ENCODE measurements at places on chromosomes 7 and 10.
A peak's percentile ranks its signal among the peaks of the same experiment; 100 is the strongest.

DNA sequence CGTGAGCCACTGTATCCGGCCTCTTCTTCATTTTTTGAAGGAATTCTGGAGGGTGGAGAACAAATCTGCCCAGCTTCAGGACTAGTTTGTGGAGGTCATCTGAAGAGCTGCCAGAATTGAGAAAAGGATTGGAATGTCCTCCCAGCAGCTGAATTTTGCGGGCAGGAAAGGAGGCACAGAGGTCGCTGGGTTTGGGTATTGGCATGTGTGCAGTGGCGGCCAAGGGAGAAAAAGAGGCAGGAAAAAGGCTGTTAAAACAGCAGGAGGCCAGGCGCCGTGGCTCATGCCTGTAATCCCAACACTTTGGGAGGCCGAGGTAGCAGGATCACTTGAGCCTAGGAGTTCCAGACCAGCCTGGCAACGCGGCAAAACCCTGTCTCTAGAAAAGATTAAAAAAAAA is 80.4 kb downstream of the HIP1 start:
- peak; percentile 83 for DNase-seq

DNA sequence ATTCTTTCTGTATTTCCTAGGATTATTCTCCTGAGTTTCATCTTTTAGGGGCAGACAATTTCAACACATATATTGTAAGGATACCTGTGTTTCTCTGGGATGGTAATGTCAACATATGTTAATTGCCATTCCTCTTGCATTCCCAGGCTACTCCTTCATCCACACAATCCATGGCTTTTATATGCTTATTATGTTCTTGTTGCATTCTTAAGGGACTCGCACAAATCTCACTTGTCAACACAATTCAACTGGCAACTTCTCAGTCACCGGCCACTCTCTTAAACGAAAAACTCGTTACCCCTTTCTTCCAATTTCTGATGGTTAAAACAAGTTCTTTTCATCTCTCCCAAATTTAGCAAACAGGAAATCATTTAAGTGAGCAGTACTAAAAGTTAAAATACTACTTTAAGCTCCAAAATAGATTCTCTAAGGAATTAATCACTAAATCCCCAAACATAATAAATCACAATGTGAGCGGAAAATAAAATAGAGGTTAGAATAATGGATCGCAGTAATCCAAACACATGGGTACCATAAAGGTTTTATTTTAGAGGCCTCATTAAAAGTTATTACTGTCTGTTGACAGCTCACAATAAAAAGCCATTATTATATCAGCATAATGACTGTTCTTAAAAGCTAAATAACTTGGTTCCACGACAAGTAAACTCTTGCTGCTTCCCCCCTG is 223.2 kb downstream of the ELMO1 start:
- no peak for DNase-seq

- DNase-seq, result no peak
Observed at GRCh38 chr7:136883046-136883445, 14.6 kb downstream of the CHRM2 start.

DNA sequence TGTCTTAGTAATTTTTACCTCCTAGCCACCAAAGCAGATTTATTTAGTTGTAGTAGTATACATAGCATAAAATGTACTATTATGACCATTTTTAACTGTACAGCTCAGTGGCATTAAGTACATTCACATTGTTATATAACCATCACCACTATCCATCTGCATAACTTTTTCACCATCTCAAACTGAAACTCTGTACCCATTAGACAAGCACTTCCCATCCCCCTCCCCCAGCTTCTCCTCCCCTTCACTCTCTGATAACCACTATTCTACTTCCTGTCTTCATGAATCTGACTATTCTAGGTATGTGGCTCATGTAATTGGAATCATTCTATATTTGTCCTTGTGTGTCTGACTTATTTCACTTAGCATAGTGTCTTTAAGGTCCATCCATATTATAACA is 71.9 kb downstream of the MRPL32 start:
- peak; percentile 44 for DNase-seq

GRCh38 chr7:92002720-92003119 is 62.1 kb downstream of the AKAP9 start:
- no peak for DNase-seq

- no peak for DNase-seq
Observed at GRCh38 chr10:72611783-72612182, 14.1 kb downstream of the MICU1 start.

- no peak for DNase-seq
Observed at GRCh38 chr10:47184273-47184672, 115.7 kb upstream of the GDF10 start.

- peak; percentile 15 for DNase-seq
Observed at GRCh38 chr7:151875942-151876898, 695 bp downstream of the PRKAG2 start.

GRCh38 chr10:123512901-123513775 is 153.0 kb upstream of the GPR26 start:
- no peak for DNase-seq

DNA sequence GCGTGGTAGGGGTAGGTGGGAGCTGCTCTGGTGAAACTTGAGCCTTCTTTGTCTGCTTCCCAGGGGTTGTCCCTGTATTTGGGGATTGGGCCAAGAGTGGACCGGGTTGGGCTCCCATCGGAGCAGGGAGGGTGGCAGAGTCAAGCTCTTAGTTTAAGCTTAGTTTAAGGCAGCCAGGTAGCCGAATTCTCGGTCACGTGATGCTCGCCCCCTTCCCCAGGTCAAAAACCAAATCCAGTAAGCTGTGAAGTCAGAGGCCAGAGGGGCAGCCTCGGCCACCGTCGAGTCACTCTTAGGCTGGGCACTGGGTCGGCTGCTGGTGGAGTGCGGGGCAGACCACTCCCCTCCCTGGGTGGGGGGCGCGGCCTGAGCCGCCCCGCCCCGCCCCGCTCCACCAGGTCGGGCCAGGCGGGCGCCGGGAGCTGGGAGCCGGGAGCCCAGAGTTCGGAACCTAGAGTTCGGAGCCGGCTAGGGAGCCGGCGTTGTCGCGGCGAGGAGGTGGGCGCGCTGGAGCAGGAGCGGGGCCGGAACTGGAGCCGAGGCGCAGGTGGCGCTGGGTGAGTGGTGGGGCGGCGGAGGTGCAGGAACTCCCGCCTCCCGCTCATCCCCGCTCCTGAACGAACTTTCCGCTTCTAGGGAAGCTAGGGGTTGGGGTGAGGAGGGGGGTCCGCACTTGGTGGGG is 2.8 kb upstream of the LZTS2 start:
- DNase-seq, result peak; percentile 23

DNA sequence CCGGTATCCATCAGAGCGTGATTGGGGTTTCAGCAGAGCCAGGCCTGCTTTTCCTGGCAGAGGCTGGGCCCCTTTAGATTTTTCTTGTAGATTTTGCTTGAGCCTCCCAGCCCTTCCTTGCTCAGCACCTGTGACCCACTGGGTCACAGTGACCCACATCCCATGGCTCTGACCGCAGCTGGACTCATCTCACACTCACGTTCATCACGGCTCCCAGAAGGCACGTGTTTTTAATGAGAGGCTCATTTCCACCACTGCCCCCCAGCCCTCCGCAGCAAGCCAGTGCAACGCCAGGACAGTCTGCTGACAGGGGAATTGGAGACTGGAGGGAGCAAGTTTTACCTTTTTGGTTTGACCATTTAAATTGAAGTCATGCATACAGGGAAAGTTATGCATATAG is 155.7 kb downstream of the CUX1 start:
- no peak for DNase-seq

DNA sequence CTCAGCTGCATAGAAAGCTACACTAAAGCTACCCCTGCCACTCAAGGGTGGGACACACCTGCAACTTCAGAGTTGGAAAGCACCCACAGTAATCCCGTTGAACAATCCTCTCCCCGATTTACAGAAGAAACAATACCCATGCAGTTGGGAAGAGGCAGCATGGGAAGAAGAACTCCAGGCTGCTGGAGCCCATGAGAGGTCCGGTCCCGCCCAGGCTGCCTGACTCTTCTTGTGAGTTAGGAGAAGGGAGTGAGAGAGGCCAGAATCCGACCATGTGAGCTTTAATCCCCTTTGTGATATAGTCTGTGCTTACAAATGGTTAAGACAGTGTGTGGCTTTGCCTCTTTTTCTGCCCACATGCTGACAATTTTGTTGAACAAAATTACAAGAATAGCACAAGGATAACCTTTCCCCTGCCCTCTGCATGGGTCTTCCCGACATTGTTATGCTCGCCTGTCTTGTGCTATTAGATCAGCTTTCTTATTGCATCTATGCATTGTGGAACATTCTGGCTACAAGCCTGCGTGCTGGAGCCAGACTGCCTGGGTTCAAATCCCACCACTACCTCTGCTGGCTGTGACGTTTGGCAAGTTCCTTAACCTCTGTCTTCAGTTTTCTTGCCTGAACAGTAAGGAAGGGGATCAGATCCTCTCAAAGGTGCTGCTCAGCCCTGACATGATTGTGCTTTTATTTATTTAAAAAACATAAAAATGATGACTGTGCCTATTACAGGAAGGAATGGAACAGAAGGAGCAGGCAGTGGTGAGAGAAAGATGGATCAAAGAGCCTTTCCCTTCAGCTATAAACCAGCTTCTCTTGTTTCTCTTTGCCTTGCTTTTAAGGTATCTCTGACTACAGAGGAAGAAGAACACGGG is 56.0 kb downstream of the BPGM start:
- no peak for DNase-seq

DNA sequence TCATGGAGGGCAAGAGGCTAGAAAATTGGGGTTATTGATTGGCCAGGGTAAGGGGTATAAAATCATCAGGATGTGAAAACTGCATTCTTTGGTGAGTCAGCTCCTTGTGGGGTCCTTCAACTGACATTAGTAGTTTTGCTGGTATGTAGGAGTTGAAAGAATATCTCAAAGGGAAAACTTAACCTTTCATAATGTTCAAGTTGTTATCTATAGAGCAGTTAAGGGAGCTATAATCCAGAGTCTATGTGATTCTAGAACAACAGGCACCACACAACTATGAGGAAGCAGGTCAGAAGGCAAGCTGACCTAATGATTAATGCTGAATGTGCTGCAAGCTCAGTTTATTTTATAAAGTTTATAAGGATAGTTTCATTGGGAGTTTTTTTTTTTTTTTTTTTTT is 13.7 kb downstream of the PRPS1L1 start:
- peak; percentile 41 for DNase-seq

DNA sequence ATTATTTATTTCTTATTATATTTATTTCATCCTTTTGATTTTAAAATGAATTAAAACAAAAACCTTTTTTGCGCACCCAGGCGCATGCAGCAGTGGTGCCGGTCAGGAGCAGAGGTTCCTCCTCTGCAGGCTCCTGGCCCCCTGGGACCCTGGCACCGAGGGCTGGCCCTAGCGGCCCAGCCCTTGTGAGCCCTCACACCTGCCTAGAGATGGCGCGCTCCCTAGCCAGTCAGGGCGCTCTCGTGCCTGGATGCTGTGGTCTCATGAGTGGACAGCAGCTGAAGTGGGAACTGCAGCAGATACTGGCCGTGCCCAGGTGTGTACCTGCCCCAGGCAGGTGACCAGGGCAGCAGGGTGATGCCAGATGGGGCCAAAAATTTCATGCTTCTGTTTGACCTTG is 13.8 kb downstream of the RET start:
- no peak for DNase-seq

- DNase-seq, result no peak
Observed at GRCh38 chr7:88689821-88690220, 69.7 kb upstream of the ZNF804B start.

- DNase-seq, result no peak
Observed at GRCh38 chr7:148095066-148095465, 495.5 kb upstream of the C7orf33 start.

DNA sequence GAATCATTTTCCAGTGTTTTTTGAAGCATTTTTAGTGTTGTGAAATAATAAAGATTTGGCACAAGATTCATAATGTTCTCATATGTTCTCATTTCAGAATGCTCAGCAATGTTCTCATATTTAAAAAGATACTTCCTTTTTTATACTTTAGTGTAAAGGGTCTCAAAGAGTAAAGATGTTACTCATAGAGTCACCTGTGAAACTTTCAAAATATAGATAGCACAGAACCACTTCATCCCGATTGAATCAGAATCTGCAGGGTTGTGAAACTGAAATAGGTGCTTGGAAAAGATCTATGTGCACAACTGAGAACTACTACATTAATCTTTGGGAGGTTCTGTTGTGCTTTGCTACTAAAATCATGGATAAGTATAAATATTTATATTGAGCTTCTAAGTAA is 144.7 kb downstream of the MDFIC start:
- no peak for DNase-seq

- no peak for DNase-seq
Observed at GRCh38 chr10:86355571-86356038, 11.0 kb downstream of the GRID1 start.

GRCh38 chr10:102335184-102335583 is 60.3 kb upstream of the NFKB2 start:
- DNase-seq, result no peak

GRCh38 chr10:22315455-22316285 is 518 bp upstream of the COMMD3 start:
- no peak for DNase-seq

- DNase-seq, result peak; percentile 59
Observed at GRCh38 chr7:33757563-33758165, 147.7 kb upstream of the BMPER start.

- peak; percentile 63 for DNase-seq
Observed at GRCh38 chr10:17655567-17656146, 11.7 kb downstream of the STAM start.

DNA sequence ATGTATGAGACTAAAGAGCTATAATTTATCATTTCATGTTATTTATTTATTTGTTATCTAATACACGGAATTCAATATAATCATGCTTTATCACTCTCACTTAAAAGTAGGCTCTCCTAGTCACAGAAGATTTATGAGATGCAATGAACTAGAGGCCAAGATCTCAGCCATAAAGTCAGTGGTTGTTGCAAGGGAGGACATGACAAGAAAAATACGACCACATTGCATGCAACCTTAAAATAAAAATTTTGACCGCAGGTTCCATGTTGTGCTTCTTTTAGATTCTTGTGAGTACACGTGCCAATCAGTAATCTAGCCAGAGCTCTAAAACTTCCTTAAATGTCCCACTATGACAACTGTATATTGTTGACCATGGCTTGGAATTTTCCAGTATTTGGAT is 75.9 kb upstream of the SP8 start:
- no peak for DNase-seq

Measured in EH (cell line).